ENCODE measurements at places on chromosomes 7 and 10. TPM values are rescaled to one million over a fixed set of nuclear protein-coding genes. Genes with fewer than 3 reads are reported as not detected.
A peak's percentile ranks its signal among the peaks of the same experiment; 100 is the strongest.

GRCh38 chr7:43163885-43164284, 51.4 kb downstream of the HECW1 start:
- H3K4me3 ChIP-seq, result no peak overlapping the region
- no peaks in the 10 kb centered on the region for H3K36me3 ChIP-seq
- H3K27me3 ChIP-seq, result peaks cover 6% of the 10 kb centered on the region
- H3K4me1 ChIP-seq, result no peaks in the 10 kb centered on the region

DNA sequence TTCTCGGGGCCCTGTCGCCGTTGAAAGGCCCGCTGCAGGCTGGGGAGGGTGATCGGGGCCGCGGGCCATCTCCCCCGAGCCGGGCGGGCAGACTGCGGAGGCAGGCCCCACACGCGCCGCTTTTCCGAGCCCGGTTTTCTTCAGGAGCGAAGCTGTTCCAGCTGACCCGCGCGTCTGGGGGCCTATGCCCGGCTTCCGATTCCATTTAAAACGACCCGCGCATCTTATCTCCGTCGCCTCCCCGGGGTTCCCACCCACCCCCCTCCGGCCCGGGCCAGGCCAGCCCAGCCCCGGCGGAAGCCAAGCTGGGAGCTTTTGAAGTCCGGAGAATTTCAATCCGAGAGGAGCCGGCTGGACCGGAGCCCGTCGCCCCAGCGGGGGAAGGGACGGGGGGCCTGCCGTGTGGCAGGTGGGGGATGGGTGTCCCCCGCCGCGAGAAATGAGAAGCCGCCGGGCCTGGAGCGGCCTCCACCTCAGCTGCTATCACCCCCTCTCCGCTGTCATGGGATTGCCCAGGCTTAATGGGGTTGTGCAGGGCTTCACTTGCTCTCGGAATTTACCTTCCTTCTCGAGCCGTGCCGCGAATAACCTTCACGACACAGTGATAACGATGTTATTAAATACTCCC, 3.1 kb upstream of the EVX1 start:
- H3K27ac ChIP-seq, result no peak overlapping the region
- H3K4me3 ChIP-seq, result no peak overlapping the region
- H3K27me3 ChIP-seq, result peaks cover 89% of the 10 kb centered on the region

DNA sequence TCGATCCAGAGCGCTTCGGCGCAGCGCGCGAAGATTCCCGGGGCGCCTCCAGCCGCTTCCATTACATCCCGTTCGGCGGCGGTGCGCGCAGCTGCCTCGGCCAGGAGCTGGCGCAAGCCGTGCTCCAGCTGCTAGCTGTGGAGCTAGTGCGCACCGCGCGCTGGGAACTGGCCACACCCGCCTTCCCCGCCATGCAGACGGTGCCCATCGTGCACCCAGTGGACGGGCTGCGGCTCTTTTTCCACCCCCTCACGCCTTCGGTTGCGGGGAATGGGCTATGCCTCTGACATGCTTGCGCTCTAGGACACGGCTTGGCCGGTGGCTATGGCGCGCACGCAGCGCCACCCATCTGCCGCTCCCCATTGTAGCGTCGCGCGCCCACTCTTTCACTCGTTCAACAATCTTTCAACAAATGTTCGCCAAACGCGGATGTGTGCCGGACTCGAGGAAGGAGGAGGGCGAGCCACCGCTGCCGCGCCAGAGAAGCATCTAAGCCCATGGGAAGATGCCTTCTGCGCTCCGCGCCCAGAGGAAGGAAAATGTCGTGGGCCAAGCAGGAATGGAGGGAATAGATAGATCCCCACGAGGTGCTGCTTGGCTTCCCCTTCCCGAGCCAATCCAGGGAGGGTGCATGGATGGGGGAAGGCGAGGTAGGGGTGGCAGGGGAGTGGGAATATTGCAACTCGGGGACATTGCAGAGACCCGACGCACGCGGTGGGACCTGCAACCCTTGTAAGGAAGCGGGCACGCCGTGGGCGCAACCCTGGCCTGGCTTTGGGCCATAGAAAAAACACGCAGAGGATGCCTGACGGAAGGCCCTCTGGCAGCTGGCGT, 5.1 kb upstream of the CYP26A1 start:
- H3K4me1 ChIP-seq, result peaks cover 33% of the 10 kb centered on the region
- H3K4me3 ChIP-seq, result no peak overlapping the region
- peak overlapping the region; percentile 5 for H3K27ac ChIP-seq
- no peak for DNase-seq
- no peaks in the 10 kb centered on the region for H3K36me3 ChIP-seq
- H3K27me3 ChIP-seq, result peaks cover 92% of the 10 kb centered on the region

DNA sequence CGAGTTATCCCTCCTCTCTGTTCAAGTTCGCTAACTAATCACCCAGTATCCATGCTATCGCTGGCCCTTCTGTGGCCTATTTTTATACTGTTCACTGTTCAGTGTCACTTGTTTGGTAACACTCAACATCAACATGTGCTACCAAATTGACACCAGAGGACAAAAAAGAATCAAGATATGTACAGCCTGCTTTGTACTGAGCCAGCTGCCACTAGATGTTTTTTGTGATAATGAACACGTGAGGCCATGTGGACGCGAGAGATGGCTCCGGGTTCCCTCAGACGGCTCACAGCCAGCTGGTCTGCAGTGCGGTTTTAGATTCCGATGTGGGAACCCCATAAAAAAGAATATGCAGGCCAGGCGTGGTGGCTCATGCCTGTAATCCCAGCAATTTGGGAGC, 21.2 kb downstream of the CAV1 start:
- H3K36me3 ChIP-seq, result no peaks in the 10 kb centered on the region
- H3K4me1 ChIP-seq, result no peaks in the 10 kb centered on the region
- H3K27me3 ChIP-seq, result peaks cover 21% of the 10 kb centered on the region
- H3K27ac ChIP-seq, result no peak overlapping the region
- H3K4me3 ChIP-seq, result no peak overlapping the region

DNA sequence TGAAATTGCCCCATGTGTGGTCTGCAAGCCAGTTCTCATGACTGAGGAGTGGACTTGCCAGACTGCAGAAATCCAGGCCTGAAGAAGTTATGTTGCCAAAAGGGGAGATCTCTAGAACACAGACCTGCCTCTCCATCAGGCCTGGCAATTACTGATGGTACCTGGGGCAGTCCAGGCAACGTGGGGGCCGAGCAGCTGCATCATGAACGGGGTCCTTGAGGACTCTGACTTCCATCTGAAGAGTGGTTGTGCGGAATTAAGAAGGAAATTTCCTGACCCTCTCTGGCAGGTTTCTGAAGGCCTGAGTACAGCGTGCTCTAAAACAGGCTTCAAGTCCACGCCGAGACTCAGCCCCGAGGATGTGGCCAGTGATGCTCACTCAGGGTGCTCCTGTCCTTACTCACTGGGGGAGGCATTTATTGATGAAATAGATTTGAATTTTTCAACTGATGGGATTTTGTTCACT, 30.4 kb downstream of the RAMP3 start:
- no peak overlapping the region for H3K27ac ChIP-seq
- H3K36me3 ChIP-seq, result peaks cover 6% of the 10 kb centered on the region
- peak; percentile 23 for DNase-seq
- H3K4me3 ChIP-seq, result no peak overlapping the region
- peaks cover 17% of the 10 kb centered on the region for H3K27me3 ChIP-seq

SLC26A5 gene
- not detected for total RNA-seq

ATAD1 gene
- 44.4 TPM for total RNA-seq

Measured in activated CD8-positive, alpha-beta memory T cell treated with anti-CD3 and anti-CD28 coated beads, Interleukin-2, amount 10 ng/mL, durations not matched to agents 7 days and 5 days (primary cell).